ENCODE measurements at places on chromosomes 7 and 10. TPM values are rescaled to one million over a fixed set of nuclear protein-coding genes. Genes with fewer than 3 reads are reported as not detected.

Gene SFTPA2
- not detected for total RNA-seq

Gene PON1
- total RNA-seq: not detected

Gene OR6V1
- not detected for total RNA-seq

Gene HECTD2
- total RNA-seq: 10.0 TPM

Gene WIPF3
- total RNA-seq: 0.50 TPM

Gene SHTN1
- 6.0 TPM for total RNA-seq

DNA sequence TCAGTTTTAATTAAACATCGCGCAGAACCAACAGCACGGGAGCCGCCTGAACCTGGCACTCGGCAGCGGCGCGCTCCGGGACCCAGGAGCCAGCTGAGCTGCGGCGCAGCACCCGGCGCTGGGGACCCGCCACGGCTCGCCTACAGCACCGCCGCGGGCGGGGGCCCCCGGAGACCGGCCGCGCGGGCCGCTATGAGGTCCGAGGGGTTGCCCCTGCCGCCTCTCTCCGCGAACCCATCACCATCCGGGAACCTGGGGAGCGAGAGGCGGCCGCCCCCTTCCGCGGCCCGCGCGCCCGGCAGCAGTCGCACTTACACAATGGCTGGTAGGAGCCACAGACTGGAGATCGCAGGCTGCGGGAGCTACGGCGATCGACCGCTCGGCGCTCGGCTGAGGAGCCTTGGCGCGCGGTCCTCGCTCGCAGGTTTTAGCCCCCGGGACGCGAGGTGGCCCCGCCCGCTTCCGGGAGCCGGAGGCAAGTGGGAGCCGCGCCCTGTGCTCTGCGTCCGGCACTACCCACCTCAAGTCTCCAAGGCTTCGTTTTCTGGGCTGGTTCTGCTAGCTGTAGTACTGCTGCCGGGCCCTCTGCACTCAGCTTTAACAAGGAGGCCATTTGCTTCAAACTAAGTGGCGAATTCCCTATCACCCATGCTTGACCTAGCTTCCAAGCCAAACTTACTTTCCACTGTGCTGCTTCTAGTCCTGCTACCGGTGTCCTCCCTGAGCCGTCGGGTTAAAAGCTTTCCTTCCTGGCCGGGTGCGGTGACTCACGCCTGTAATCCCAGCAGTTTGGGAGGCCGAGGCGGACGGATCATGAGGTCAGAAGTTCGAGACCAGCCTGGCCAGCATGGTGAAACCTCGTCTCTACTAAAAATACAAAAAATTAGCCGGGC lies at the start of gene TPK1:
TSS of gene TPK1 (minus strand) at position 402 of the 893 bp plus-strand sequence. CDS start 451 bp downstream, outside the sequence.
- DNase-seq: peak; percentile 85

DNA sequence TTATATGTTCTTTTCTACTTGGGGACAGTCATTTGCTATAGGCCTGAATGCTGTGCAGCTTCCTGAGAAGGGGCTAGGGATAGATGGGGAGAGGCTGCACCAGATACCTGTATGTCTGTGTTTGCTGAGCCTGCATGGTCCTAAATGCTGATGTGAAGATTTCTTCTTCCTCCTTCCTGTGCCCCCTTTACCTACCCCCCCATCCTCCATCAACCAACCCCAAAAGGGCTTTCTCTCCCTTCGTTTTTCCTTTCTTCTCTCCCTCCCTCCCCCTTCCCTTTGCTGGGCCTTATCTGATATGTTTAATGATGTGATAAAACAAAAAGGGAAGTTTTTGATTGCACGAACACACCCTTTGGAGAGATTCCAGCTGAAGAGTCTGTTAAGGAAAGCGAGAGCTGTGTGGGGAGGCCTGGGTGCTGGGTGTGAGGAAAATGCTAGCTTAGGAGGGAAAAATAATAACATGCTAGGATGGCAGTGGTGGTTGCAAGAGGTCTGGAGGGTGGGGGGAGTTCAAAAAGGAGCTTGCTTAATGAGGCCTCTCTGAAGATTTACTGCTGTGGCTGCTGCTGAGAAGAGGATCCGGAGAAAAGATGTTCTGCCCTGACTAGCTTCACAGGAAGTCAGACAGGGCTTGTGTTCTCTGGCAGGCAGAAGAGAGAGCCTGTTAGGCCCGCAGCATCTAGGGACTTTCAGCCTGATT lies 101.8 kb downstream of the SAMD9 start:
- no peak for DNase-seq

- no peak for DNase-seq
Measured at GRCh38 chr10:92305133-92306072, 14.4 kb downstream of the MARCHF5 start.

DNA sequence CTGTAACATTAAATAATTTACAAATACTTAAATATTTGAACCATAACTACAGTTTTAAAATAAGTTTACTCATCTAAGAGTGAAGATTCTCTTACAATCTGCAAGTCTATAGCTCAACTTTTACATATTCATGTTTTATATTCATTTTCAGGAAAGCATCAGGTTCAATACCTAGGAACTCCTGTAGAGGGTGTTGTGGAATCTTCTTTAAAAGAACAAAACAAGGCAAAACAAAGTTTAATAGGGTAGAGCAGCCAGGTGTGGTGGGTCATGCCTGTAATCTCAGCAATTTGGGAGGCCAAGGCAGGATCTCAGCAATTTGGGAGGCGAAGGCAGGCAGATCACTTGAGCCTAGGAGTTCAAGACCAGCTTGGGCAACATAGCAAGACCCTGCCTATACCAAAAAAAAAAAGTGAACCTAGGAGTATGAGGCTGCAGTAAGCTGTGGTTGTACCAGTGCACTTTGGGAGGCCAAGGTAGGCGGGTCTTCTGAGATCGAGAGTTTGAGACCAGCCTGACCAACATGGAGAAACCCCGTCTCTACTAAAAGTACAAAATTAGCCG lies 45.1 kb downstream of the ST8SIA6 start:
- DNase-seq: no peak

DNA sequence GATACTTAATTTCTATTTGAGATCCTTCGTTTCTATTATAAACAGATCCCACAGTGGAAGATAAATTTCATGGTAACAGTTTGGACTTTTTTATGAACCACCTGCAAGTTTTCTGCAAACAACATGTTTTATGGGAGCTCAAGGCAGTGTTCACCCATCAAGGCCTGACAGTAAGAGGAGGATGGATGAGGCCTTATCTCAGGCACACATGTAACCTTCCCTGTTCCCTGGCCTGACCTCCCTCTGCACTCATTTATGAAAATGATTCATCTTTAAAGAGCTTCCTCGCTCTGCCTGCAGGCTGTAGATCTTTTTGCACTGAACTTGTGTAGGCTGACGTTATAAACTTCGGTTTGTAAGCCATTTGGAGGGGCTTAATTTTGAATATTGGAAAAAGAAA lies 500.1 kb downstream of the GATA3 start:
- DNase-seq: no peak

DNA sequence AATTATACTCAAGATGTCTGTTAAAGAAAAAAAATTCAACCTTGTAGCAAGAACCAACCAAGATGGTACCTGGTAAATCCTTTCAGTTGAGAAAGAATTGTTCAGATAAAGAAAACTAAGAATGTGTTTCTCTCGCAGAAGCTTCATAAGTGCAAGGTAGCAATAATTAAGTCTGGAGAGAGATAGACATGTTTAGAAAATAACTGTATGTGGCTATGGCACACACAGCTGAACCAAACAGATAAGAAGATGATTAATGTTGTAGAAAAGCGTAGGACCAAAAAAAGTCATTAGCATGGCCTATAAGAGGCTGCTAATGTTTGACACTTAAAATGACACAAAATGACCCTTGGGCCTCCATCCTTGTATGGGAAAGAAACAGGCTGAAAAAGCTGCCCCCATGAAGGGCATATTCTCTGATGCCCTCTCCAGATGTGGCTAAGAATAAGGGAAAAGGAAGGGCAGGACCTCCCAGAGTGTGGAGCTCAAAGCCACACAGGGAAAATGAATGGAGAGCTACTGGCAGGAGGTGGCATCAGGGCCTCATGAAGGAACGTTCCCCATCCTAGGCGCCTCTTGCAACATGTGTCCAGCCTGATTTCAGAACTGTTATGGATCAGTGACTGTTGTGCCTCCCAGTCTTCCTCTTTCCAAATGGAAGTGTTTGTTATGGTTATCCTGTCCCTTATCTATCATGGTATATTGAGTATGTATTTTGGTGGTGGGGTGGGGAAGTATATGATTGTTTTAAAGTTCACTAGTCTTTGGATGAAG lies 30.7 kb downstream of the TLL2 start:
- DNase-seq: no peak

- no peak for DNase-seq
Measured at GRCh38 chr7:41738336-41738735, 35.4 kb upstream of the INHBA start.

DNA sequence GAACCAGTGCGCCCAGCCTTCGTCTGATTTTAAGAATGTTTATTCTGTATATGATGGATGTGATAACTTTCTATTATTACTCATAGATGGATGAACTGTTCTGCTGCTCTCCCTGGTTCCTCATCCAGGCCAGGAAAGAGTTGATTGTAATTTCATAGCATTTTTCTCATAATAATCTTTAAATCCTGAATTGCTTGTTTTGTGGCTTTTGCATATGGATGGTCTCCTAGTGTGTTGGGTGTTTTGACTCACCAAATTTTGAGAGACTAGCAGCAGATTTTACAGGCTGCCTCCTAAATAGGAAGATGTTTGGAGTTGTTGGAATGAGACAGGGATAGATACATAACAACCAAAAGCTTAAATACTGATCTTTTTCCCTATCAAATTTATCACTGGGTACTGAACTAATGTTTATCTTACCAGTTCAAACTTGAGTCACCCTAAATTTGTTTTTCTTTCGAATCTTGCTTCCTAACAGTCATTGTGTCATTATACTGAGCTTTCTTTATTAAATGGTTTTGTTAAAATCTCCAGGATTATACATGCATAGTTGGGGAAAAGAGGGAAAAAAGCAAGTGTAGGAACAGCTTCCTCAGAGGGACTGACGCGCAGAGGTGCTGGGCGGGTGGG lies 106.0 kb upstream of the GATA3 start:
- DNase-seq: no peak

- DNase-seq: no peak
Measured at GRCh38 chr7:105689067-105689819, 108.0 kb upstream of the EFCAB10 start.

GRCh38 chr10:5297466-5297865 lies 67.3 kb upstream of the UCN3 start:
- peak; percentile 30 for DNase-seq

Data from mammary epithelial cell (primary cell).